ENCODE measurements at places on chromosomes 7 and 10.
A peak's percentile ranks its signal among the peaks of the same experiment; 100 is the strongest.

DNA sequence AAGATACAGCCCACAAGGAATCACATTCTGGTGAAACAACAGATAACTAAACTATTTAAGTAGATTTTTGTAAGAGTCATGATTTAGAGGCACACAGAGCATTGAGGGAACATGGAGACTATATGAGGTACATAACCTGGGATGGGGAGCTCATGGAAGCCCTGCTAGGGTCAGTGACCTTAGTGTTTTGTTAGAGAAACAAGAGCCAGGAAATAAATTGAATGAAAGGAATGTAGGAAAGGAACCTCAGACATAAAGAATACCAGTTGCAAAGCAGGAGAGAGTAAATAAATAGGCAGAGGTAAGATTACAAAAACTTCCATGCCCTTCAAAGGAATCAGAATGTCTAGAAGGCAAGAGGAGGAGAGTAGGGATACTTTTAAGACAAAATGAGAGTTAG, 1076.9 kb downstream of the CNTNAP2 start:
- no peak for DNase-seq

GRCh38 chr7:55050281-55050680, 31.5 kb downstream of the EGFR start:
- no peak for DNase-seq

DNA sequence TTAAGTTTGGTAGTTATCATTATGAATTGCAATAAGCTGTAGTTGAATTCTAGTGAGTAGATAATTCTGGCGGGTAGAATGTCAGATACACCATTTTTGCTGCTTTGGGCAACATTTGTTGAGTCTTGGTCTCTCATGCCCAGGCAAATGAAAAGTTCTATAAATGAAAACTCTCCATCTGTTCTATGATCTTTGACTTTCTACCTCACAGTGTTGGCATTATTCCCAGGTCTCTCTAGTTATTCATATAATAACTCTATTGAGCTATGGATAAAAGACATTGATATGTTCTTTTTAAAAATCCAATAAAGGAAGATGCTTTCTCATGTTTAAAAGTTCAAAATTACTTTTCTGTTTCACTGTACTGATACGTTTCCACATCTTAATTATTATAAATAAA, 415.3 kb upstream of the SEMA3D start:
- peak; percentile 16 for DNase-seq

DNA sequence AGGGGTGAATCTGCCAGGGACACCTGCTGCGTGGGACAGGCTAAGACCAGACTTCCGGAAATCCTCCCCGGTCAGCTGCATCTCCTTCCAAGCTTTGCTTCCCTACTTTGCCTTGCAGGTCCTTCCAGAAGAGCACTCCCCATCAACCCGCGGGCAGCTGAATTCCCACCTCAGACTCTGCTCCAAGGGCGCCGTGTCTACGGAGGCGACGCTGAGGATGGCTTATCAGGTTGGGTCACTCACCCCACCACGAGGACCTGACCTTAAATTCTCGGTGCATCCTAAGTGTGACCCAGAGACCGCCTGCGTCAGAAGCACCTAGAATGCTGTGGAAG, 78.9 kb upstream of the KMT2C start:
- DNase-seq, result no peak

- DNase-seq, result peak; percentile 4
These were observed 148.1 kb downstream of the POU6F2 start for GRCh38 chr7:39125846-39126245.

- DNase-seq, result peak; percentile 93
These were observed 10.4 kb downstream of the ATG9B start for GRCh38 chr7:151013733-151014497.

GRCh38 chr10:62085821-62086220, 182.8 kb downstream of the RTKN2 start:
- DNase-seq, result no peak

DNA sequence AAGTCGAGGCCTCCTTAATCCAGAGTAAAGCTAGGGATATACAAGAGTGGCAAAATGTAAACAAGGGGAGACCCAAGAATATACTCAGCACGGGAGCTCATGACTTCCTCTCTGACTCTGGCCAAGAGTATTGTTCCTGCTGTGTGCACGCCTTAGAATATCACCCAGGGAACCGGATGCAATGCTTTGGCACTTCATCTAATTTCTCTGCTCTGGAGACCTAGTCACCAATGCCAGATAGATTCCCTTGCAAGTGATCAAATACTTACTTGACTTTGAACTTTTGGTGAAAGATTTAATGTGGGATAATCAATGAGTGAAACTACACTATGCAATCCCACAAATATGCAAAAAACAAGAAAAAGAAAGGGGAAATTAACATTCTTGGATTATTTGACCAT, 695.5 kb downstream of the INHBA start:
- DNase-seq, result no peak

Data from kidney (tissue), 22 donors.